RWPE2 (cell line): ENCODE measurements at places on chromosomes 11 and 22.

- DNase-seq, result peak; percentile 61
Measured at GRCh38 chr11:1299621-1300020, 9.8 kb downstream of the TOLLIP start.

DNA sequence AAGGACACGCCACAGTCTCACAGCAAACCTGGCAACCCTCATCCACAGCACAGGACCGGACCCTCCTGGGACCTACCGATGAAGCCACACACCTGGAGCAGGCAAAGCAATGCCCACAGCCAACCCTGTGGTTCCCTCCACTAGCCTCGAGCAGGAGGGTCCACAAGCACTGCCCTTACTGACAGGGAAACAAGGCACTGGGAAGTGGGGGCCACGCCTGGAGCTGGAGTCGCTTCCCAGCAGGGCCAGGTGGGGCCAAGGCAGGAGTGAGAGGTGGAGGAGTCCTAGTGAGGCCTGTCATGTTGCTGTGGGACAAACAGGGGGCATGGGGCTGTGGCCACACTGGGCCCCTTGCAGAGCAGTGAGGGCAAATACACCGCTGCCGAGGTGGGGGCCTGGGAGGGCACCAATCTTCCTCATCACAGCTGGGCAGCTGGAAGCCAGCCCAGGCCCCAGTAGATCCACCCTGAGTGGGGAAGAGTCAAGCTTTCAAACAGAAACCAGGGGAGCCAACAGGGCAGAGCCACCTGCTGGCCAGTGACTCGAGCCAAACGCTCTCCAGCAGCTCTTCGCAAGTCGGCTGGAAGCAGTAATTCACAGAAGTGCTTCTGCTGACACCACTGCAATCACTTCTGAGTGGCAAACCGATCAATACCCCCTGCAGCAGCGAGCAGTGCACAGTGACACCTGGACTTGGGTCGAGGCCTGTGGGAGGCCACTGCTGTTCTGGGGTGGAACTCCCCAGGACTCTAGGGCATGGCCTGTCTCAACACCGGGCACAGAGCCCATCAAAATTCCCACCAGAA, 13.7 kb downstream of the SULT4A1 start:
- no peak for DNase-seq

GRCh38 chr22:37141971-37142370, 7.7 kb downstream of the IL2RB start:
- no peak for DNase-seq

- no peak for DNase-seq
Measured at GRCh38 chr22:25896592-25896991, 154.6 kb downstream of the MYO18B start.

- DNase-seq, result no peak
Measured at GRCh38 chr11:30143098-30143705, 87.6 kb upstream of the FSHB start.

DNA sequence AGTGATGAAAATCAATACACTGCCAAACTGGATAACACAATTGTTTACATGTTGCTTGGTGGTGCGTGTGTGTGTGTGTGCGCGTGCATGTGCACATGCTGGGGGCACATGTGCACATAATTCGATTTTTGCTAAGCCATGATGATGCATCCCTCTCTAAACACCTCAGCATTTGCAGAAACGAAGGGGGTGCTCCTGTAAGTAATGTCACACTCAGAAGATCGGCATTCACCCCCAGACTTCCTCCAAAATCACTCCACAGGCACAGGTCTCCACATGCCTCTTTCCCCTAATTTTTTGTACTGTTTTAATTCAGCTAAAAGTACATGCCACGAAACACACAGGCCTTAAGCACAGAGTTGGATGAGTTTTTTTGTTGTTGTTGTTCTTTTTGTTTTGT, 341.5 kb downstream of the SHANK2 start:
- DNase-seq, result no peak

DNA sequence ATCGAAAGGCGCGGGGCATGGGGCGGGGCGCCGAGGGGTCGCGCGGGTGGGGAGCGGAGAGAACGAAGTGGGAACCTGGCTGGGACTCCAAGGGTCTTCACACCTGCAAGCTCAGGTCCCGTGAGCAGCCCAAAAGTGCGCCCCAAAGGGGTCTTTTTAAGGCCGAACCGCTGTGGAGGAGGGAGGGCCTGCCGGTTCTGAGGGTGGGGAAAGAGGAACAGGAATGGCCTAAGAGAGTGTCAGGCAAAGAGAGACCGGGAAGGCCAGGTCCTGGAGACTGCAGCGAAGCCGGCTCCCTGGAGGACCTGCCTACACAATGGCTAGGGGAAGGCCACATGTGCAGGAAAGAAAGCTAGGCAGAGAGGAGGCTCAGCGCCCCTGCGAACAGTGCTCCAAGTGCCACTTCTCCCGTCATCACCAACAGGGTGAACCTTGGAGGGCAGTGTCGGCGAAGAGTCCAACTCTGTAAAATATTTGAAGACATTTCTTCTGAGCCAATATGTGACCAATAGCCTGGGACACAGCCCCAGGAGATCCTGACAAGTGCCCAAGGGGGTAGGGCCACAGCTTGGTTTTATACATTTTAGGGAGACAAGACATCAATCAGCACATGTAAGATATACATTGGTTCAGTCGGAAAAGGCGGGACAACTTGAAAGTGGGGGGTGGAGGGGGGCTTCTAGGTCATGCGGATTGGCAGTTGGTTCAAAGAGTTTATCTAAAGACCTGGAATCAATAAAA, 710 bp upstream of the DGCR2 start:
- DNase-seq, result no peak

DNA sequence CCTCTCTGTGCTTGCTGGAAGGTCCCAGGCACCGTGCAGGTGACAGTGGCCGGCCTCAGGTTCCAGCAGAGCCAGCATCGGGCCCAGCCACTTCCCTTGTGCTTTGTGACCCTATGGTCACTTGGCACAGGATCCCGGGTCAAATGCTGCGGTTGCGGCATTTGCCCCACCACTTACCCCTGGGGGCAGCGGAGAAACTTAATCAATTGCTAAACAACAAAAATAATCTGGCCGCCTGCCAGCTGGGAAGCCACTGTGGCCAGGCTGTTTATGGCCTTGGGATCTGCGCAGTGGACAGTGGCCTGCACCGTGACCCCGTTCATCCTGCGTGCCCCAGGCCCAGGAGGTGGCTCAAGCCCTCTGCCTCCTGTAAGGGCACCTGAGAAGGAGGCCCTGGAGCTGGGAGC, 65.0 kb downstream of the LRP5 start:
- DNase-seq, result no peak

DNA sequence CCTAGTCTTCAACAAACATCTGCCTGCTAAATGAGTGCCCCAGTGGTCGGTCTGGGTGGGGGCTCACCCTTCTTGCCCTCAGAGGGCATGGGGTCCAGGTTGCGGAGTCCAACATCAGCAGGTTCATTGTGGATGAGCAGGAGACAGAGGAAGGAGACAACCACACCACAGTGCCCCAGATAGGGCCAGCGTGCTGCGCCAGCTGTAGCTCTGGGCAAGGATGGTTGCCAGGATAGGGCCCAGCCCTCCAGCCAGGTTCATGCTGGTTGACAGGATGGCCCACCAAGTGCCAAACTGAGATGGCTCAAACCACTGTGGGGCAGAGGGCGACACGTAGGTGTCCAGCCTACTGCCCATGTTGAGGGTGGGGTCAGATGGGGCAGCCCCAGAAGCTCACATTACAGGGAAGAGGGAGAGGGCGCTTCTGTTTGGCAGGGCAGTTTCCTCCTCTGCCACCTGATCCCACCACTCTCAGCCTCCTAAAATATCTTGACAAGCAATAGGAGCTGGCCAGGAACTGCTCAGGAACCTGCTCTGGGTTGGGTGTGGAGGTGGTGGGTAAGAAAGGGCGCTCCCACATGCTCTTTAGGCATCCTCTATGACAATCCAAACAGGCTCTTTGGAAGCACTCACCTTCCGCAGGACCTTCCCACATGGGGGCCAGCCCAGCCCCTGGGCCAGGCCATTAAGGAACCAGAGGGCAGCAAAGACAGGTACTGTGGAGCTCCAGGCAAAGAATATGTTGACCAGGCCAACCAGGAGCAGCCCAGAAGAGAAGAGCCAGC, 2.9 kb downstream of the SLC37A4 start:
- no peak for DNase-seq

- DNase-seq, result no peak
Measured at GRCh38 chr11:34308913-34309585, 48.8 kb downstream of the ABTB2 start.

DNA sequence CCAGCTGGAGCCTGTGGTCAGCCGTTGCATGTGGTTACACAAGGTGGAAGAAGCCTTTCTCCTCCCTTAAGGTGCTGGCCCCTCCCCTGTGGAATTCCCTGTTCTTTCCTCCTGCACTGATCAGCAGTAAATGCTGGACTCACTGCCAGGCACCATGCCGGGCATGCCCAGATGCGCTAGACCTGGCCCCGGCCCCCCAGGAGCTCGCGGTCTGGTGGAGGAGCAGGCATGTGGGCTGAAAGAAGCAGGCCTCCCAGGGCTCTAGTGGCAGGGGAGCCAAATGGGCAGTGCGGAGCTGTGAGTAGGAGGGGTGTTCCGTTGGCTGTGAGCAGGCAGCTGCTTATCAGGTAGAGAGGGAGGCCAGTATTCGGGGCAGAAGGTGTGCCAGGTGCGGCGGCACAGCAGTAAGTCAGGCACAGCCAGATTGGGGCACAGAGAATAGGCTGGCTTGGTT, 10.2 kb downstream of the DGKZ start:
- no peak for DNase-seq

DNA sequence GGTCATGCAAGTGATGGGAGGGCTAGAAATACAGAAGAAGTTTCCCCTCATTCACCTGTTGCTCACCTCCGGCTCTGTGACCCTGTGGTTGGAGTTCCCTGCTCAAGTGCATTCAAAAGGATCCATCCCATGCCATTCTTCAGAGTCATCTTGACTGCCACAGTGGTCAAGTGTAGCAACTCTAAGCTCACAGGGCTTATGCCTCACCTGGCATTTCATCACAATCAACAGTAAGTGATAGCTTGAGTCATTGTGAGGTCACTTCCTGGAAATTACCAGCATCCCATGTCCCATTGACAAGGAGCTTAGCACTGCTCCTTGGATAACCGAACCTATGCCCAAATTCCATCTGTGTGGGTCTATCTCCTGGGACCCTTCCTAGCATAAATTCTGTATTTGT, 55.6 kb downstream of the OR4C45 start:
- DNase-seq, result no peak

DNA sequence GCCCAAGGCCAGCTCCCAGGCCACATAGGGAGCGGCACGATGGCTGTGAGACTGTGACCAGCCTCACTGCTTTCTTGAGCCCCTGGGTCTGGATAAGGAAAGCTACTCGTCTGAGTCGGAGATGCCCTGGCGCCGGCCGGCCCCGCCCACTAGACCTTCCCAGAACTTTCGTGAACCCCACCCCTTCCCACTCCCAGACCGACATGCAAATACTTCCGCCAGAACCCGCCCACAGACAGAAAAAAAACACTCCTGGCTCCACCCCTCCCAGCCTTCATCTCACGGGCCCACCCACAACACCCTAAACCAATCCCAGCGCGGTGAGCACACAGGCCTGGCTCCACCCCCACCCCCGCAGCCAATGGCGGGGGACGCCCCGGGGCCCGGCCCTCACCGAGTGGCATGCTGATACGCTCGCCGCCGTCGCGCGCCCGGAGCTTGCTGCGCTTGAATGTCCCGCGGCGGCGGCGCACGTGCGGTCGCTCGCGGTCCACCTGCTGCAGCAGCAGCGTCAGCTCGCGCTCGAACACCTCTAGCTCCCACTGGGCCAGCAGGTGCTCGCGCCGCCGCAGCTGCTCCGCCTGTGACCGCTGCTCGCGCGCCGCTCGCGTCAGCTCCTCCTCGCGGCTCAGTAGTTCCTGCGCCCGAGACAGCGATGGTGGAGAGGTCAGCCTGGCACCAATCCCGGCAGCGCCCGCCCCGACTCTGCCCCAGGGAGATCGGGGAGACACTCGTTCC, 7.0 kb downstream of the MAP3K11 start:
- no peak for DNase-seq

DNA sequence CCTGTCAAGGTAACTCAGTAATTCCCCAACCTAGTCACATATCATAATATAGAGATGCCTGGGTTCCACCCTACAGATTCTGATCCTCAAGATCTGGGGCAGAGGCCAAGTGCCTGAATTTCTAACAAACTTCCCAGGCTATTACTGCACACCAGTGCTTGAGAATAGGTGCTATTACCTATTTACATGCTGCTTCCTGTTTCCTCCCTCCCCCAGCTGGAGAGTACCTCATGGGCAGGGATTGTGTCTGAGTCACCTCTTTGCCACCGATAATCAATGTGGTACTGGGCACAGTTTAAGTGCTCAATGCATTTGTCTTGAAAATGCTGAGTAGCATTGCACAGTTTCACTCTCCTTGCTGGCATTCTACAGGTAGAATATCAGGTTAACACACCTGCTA, 582.2 kb upstream of the CADM1 start:
- DNase-seq, result no peak

GRCh38 chr11:78428773-78429172, 11.2 kb upstream of the GAB2 start:
- DNase-seq, result no peak

DNA sequence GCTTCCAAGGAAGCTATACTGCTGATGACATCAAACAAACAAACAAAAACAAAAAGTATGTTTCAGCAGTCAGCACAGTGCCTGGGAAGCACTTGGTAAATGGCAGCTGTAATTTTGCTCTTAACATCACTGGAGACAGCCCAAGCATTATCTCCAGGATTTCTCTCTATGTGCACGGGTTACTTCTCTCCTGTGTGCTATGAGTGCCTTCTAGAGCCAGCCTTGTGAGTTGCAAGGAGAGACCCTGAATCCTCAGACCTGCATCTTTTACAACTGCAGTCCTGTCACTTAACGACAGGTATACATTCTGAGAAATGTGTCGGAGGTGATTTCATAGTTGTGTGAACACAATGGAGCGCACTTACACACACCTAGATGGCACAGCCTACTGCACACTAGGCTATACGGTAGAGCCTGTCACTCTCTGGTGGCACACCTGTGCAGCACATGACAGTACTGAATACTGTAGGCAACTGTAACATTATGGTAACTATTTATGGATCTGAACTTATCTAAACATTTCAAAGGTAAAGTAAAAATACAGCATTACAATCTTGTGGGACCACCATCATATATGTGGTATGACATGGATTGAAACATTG, 662.5 kb upstream of the B3GAT1 start:
- DNase-seq, result no peak

DNA sequence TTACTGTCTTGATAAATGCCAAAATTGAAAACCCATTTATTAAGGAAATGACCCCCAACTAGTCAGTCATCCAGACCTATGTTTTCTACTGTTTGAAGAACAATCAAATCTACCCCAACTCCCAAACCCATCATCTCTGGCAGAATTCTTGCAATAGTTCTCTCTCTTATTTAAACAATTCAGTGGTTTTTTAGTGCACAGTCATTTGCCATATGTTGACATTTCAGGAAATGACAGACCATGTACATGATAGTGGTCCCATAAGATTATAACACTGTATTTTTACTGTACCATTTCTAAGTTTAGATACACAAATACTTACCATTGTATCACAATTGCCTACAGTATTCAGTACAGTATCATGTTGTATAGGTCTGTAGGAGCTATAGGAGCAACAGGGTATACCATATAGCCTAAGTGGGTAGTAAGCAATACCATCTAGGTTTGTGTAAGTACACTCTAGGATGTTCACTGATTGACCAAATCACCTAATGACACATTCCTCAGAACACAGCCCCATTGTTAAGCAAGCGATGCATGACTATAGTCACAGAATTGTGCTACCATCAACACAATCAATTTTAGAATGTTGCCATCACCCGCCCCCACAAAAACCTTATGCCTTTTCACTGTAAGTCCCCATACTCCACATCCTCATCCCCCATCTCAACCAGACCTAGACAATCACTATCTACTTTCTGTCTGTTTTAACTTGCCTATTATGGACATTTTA, 41.8 kb downstream of the MMP20 start:
- no peak for DNase-seq

GRCh38 chr22:35226958-35227647, 30.2 kb upstream of the HMGXB4 start:
- no peak for DNase-seq
